Stimulated activated CD4-positive, alpha-beta T cell treated with anti-CD3 and anti-CD28 coated beads, Interleukin-1b, Interleukin-23, amount 100 ng/mL, for 1 hour (primary cell): ENCODE measurements at places on chromosomes 7 and 10.

GRCh38 chr7:124032369-124033094, at the start of gene TMEM229A:
Gene TMEM229A, minus strand, starts transcription at chr7:124033067. Its CDS starts 64 bp downstream, at chr7:124033003.
- DNase-seq: no peak

DNA sequence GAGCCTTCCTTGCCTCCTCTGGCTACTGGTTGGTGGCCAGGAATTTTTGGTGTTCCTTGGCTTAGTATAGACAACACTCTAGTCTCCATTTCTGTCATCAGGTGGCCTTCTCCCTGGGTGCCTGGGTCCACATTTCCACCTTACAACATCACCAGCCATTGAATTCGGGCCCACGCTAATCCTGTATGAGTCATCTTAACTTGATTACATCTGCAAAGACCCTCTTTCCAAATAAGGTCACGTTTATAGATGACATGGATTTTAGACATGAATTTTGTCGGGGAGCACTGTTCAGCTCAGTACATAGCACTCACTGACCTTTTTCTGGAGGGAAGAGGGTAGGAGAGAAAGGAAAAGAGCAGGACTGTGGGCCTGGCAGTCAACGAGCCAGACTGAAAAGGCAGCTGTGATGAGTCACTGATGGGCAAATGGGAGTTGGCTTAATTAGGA, 39.4 kb downstream of the MMRN2 start:
- DNase-seq: no peak

- DNase-seq: no peak
Measured at GRCh38 chr10:4846775-4847174, 20.8 kb downstream of the AKR1E2 start.

DNA sequence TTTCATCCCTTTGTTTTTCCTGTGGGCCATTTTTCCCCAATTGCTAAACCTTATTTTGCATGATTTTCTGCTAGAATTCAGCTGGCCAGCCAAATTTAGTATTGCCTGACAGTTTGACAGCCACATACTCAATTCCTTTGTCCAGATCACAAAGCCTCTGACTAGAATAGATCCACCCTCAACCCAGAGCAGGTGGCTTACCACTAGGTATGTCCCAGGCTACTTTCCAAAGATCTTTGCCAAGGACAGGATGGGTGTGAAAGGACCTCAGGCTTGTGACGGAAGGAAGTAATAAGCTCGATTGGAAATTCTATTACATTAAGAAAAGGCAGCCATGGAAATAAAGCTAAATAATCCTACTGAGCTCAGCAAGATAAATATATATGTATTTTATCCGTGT, 50.6 kb upstream of the AGK start:
- DNase-seq: no peak

GRCh38 chr7:29859524-29860185, 53.3 kb downstream of the WIPF3 start:
- DNase-seq: no peak

DNA sequence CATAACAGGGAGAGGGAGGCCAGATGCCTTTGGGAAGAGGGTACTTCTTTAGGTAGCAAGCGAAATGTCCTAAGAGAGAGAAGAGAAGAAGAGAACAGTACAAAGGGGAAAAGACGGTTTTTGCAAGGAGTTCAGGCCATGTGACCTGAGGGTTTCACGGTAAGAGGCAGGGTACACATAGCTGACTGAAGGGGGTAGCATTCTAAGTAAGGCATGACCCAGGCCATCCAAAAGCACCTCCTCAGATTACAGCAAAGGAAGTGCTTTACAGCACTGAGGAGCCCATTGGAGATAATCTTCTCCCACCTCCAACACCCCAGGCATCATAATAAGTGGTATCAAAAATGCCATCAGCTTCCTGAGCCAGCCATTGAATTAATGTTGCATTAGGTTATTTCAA, 258.2 kb upstream of the NPY start:
- no peak for DNase-seq

DNA sequence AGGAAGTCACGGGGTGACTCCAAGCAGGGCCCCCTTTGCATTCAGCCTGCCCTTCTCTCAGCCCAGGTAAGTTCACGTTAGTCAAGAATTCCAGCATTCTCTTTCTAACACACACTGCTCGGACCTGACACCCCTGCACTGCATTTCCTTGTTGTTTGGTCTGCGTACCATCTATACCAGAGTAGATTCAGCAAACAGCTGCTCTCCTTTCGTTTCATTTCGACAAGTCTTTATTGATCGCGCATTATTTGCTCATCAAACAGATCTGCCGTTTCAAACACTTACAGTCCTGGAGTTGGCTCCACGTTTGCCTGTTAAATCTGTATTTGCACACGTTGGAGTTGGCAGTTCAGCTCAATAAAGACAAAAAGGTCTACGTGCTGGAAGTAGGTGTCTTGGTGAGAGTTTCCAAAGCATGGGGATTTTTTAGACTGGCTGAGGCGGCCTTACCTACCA, 495.1 kb downstream of the RPS24 start:
- no peak for DNase-seq

DNA sequence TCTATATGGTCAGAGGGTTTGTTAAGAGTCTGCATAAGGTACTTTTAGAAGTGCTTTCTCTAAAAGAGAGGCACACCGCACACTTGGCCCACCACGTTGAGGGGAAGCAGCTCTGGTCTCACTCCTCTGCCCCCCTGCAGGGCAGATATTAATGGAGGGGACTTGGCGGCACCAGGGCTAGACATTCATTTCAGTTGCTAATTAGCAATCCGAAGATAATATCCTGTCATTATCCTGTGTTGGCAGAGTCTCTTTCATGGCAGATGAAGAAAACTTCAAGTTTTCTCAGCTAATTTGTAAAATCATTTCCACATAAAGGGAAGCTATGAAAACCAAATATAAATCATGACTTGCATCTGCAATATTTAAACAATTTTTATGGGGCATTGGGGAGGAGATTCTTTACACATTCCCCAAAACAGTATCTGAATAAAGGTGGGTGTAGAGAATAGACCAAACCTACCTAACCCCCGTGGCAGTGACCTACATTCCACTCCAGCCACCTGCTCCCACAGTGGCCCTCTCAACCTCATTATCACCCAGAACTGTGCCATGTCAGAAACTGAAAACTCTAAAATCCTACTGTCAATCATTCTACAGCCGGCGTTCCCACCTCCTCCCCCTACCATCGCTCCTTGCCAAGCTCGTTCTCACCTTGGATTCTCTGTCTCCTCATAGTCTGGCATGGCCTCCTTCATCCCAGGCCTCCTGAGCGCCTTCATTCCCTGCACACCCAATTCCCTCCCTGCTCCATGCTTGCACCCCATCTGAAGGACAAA, 54.1 kb upstream of the STK17A start:
- no peak for DNase-seq

- DNase-seq: no peak
Measured at GRCh38 chr10:47353351-47353750, 5.2 kb downstream of the RBP3 start.

- DNase-seq: no peak
Measured at GRCh38 chr7:35025369-35025870, 11.9 kb downstream of the DPY19L1 start.

DNA sequence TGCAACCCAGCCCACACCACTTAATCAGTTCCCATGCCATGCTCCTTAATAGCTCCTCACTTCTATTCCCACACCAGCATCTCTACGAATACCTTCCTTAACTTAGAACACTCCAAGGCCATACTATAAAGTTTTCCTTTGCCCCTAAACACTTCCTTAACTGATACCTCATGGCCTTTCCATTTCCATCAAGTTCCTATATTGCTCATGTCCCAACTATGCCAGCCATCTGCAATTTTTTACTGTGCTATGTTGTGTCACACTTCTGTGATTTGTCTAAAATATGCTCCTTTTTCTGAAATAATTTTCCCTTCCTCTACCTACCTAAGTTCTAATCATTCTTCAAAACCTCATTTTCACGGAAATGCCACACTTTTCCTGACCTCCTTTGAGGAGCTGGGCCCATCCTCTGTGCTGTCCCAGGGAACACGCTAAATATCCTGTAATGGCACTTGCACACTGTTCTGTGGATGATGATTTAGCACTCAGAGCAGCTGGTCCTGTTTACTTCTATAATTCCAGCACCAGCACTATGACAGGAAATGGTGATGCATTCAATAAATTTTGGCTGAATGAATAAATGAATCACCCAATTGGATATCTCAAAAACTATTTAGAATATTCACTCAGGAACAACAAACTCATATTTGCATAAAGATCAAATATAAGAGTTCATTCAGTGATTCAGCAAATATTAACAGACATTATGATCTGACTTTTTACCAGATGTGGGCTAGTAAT, 266.5 kb upstream of the HGF start:
- DNase-seq: no peak

- DNase-seq: no peak
Measured at GRCh38 chr10:86250399-86250798, 116.2 kb downstream of the GRID1 start.

DNA sequence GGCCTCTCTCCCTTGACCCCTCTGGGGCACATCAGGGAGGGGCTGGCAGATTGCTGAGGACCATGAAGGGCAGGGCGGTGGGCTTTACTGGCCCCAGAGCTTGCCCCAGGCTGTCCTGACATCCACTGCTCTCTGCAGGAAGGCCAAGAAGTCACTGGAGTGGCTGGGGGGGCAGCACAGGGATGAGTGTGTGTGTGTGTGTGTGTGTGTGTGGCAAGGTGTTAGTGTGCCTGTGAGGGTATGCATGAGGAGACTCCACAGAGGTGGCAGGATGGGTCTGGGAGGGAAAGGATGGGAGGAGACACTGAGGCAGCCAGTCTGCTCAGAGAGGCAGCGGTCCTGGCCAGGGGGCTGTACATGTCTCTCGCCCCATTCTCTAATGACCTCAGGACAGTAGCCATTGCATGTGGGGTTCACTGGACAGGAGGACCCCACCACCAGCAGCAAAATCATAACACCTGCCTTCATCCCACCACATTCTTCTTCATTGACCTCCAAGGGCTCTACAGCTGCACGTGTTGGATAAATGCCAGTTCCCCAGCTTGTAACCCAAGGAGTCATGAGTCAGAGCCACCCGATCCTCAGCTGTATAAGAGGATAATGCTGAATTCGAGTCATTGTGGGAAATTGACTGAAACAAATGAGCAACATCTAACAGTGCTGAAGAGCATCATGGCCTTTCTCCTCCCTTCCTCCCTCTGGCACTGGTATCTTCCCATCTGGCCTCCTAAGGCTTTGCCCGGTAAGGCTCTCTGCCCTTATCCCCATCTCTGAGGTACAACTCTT, 720.5 kb downstream of the GRID1 start:
- no peak for DNase-seq

DNA sequence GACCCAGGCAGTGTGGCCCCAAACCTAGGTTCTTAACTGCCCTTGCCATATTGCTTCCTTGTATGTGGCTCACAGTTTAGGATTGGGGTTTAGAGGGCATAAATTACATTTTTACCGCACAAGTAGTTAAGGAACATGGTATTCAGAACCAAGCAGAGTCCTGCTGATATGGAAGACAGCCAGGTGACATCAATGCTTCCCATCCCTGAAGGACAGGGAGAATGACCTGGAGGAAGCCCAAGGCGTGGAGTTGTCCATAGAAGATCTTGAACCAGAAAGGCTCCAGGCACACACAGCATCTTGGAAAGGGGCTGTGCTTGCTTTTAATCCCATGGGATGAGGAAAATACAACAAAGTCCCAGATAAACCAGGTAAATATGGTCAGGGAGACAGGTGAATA, 48.3 kb downstream of the ATXN7L1 start:
- no peak for DNase-seq

DNA sequence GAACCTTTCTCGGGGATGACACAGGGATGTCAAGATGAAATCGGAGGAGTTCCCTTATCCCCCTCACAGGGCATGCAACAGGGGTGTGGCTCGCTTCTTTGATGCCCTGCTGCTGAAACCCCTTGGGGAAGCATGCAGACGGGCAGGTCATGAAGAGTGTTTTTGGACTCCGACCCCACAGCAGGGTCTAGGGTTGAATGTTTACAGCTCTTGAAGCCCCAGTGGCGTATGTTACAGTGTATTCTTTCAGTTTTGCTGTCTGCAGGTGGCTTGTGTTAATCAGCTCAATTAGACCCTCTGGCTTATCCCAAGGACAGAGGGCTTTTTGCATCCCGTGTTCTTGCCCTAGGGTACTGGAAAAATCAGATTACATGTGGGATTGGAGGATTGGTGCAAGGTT, 446.5 kb downstream of the LRMDA start:
- DNase-seq: no peak

DNA sequence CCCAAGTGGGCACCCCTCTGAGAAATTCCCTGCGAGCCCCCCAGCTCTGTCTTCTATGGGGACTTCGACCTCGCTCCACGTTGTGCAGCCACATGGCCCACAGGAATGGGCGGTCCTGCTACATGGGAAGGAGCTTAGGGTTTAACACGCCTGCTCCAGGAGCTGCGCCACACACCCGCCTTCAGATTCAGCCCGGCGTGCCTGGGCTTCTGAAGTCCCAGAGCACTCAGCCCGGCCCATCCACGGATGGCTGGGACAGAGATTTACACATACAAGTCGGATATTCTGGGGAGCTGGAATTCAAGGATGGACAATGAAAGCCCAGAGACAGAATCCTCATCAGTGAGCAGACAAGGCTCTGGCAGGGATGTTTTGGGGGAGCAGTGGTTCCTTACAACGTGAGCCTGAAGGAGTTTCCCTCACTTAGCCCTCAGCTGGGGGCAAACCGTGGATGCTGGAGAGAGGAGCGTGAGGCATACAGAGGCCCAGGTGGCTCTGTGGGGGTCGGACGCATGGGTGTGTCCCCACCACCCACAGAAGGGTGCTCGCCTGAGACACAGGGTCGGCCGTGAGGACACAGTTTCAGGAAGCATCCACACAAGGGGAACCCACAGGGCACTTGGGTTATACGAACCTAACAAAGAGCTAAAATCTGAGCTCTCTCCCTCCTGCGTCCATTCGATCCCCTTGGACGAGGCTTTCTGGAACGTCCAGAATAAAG, 372.9 kb downstream of the DNAJB6 start:
- DNase-seq: no peak

DNA sequence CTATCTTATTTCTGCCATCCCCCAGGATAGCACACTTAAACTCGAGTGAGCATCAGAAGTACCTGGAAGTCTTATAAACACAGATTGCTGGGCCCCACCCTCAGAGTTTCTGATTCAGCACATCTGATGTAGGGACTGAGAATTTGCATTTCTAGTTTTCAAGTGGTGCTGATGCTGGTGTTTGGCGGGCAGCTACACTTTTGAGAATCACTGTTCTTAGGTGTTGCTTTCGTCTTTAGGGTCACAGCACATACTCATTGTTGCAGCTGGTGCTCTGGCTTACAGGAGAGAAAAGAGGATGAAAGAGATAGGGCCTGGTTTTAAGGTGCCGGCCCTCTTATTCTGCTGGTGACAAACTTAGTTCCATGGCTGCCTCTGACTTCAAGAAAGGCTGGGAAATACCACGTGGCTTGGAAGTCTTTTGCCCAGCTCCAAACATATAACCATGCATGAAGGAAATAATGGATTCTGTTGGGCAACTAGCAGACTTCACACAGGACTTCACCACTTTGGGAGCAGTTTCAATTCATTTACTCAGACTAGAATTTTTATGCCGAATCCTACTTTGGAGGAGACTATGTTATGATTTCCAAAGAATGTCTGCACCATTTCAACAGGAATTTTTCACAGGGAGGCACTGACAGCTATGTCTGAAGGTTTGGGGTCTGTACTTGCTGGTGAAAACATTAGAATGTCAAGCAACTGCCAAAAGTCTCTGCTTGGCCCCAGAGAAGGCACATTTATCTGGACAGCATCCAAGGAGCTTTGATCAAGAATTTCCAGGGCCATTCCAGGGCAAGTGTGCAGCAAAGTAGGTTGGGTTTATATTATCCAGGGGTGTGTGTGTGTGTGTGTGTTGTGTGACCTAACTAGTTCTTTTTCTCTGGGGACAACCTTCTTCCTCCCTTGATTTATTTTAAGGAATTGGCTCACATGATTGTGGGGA, 6.9 kb upstream of the MINDY4 start:
- DNase-seq: no peak

- DNase-seq: no peak
Measured at GRCh38 chr10:60704471-60704870, 73.8 kb upstream of the CDK1 start.
